ENCODE measurements at places on chromosomes 2 and 18. TPM values are rescaled to one million over a fixed set of nuclear protein-coding genes. Genes with fewer than 3 reads are reported as not detected.

DNA sequence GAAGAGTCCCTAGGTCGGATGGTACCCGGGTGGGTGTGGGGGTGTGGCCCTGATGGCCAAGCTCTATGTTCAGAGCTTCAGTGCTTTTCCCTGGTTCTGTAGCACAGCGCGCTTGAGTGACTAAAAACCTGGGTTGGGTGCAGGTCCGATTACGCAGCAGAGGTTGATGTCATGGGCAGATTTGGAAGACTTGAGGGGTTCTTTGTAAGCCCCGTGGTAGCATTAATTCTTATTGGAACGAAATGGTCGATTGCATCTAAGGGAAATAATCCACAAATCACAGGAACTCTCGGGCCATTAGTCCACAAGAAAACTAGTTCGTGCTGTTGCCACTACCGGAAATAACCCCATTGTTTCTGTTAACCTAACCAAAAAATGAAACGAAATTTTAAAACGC lies 9.0 kb downstream of the HOXD8 start:
- DNase-seq = no peak

GRCh38 chr2:159067971-159068370 lies 99.5 kb downstream of the TANC1 start:
- no peak for DNase-seq

- no peak for DNase-seq
Observed at GRCh38 chr2:153828335-153828734, 43.4 kb upstream of the GALNT13 start.

DNA sequence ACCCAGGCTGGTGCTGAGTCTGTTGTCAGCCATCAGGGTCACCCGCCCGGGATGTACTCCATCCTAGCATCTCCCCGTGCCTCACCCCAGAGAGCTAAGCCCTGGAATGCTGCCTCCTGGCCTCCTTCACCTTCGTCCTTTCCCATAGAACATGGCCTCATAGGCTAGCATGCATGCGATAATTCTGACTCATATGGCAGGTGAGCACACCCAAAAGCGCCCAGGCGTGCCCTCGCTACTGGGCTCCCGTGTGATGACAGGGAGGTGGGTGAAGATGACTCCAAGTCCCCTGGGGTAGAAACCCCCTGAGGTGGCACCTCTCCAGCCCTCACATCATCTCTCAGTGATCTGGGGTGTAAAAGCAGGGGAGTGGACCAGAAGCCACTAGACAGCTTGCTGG lies 7.3 kb downstream of the SPR start:
- no peak for DNase-seq

DNA sequence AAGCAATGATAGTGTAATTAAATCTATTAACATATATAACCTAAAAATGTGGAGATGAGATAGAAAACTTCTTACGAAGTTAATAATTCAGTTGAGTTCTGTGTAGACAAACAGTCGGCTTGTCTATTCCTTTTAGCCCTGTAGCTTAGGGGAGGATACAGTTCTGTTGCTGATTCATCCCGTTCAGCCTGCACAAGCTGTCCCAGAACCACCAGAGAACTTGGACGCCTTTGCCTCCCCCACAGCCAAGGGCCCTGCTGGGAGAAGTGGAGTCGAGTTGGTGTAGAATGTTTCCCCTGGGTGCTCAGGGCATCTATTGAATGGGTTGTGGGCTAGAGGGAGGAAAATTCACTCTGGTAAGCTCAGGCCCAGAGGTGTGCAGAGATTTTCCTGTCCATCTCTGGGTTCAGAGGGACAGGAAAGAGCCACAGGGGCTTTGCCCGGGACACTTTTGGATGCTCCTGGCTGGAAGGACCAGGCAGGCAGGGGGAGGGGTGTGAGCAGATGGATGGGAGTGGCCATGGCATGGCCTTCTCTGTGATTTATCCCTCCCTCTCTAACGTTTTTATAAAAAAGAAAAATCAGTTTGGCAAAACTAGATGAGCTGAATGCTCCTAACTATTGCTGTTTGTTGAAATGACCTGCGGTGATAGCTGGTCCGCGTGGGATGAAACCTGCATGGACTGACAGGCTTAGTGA lies 42.8 kb upstream of the GALR1 start:
- no peak for DNase-seq

DNA sequence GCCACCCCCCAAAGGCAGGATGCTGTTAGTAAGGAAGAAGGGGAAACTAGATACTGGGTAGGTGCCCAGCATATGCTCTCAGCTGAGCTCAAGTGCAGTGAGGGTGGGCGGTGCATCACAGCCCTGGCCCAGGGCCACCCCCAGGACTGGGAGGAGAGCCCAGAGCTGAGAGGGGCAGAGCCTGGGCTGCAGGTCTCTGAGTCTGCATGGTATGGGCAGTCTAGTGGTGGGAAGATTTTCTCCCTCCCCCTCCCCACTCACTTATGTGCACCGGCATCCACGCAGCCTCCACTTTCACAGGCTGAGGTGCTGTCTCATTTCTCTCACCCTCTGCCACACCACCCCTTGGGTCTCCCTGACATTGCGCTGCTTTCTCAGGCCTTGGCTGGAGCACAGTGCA lies 48.5 kb upstream of the CAB39 start:
- no peak for DNase-seq

The DNER gene
- polyA plus RNA-seq = 2.2 TPM

DNA sequence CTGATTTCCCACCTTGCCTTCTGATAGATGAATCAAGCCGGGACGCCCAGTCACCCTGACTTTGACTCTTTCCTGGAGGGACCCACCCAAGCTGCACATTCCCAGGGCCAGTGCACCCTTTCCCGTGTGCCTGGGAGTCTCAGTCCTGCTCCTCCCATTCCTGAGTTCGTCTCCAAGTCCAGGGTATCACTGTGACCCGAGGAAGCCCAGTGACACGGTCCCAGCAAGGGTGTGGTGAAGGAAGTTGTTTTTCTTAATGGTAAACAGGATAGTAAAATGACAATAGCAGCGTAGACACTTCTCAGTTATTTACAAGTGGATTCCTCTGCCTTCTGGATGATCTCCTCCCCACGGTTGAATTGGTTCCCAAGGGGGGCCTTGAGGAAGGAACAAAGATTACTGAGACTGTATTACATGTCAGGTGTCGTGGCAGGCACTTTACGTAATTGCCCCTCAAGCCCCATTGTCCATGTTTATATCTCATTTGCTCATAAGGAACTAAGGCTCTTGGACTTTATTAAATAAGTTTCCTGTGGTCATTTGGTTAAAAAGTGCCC lies 123.3 kb downstream of the PRKCE start:
- no peak for DNase-seq

- DNase-seq = no peak
Observed at GRCh38 chr2:216082805-216083204, 1.1 kb downstream of the TMEM169 start.

GRCh38 chr18:49858309-49859020 lies 45.1 kb upstream of the ACAA2 start:
- DNase-seq = no peak

DNA sequence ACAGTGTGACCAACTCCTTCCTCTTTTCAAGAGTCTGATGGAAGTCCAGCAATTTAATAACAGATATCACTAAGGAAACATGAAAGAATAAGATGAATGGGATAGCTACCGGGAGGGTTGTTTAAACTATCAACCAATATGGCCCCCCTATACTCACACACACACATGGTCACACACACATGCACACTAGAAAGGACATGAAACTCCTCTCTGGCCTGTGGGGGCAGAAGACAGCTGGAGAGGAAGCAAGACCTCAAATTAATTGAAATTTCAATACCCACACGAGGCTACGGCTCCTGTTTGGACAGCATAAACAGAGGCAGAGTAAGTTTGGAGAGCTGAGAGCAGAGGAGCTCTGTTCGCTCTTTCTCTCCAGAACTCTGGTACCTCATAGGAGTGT lies 34.7 kb upstream of the REEP1 start:
- DNase-seq = no peak

DNA sequence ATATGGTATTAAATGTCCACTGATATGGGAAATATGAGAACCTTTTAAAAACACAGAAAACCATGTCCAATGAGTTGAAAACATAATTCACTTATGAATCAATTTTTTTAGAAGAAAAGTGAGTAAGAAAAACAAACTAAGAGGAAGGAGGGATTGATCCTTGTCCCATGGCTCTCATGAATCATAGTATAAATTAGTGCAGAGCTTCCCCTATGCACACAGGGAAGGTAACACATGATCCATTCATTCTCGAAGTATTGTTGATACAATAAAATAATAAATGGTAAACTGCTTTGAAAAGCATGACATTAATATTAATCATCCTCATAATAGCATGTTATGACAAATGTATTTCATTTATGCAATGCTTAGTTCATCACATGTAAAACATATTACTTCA lies 872.0 kb upstream of the CNTNAP5 start:
- no peak for DNase-seq

DNA sequence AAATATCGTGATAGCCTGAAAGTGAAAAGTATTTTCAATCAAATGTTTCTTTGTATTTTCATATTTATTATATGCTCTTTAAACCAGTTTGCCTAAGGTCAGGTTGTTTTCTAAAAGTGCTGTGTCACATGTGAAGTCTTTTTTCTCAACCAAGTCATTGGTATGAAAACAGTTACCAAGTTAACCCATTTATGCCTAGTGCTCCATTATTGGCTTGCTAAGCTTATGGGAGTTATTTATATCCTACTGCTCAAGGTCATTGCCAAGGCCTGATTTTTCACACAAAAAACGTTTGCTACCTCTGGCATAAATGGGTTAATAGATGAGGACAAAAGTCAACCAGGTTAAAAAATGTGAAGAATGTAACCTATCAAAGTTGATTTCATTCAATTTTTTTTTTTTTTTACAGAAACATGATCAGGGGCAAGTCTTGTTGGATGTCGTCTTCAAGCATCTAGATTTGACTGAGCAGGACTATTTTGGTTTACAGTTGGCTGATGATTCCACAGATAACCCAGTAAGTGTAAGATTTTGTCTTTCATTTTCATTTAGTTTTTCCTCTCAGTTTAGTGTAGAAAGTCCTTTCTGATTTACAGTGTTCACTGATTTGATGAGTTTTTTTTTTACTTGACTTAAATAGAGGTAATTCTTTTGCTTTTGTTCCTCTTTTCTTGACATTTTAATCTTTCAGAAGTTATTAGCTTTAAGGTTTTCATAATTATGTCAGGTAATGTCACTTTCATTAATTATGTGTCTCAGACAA lies 102.6 kb downstream of the PTPN4 start:
- no peak for DNase-seq

Data from forelimb muscle (tissue), 1 donor.